ENCODE measurements at places on chromosomes 13 and 19.
A peak's percentile ranks its signal among the peaks of the same experiment; 100 is the strongest.

DNA sequence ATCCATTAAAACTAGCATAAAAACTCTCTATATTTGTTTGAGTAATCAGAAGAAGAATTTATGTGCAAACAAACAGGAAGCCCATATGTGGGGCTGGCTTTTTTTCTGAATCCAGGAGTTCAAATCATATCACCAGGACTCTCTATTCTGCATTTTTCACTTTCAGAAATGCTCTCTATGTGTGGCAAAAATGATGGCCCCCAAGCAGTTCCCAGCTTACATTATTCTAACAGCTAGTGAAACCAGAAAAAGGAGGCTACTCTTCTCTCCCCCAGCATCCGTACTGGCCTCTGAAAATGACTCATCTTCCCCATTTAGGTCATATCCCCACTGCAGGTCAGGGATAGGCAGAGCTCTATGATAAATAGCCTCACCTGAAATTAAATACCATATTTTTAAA lies 20.4 kb downstream of the RBM26 start:
- DNase-seq: no peak

- no peak for DNase-seq
Measured at GRCh38 chr13:100565286-100565685, 23.3 kb downstream of the GGACT start.

DNA sequence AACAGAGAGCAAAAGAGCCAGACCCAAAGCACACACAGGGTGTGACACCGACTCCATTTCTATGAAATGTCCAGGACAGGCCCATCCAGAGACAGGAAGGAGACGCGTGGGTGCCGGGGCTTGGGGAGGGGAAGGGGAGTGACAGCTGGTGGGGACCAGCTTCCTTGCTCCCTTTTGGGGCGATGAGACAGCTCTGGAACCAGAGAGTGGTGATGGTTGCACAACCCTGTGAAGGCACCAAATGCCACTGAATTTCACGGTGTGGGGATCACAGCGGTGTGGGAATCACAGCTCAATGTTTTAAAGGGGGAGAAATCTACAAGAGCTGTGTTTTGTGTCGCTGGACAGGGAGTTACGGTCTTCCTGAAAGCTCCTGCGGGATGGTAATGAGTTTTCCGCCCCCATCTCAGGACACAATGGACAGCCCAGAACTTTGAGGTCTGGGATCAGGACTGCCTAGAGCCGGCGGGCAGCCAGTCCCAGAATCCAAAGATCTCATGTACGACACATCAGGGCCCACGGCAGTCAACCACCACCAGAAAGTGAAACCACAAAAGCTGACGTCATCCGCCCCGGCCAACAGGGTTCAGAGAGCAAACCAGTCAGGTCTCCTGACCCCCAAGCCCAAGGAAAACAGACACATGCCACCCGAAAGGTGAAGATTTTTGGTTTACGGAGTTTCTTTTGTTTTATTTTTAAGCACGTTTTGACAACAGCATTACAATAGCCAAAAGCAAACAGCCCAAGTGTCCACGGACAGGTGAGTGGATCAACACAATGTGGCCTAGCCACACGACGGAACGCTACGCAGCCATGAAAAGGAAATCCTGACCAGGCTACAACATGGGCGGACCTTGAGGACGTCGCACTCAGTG lies 7.3 kb downstream of the SGTA start:
- peak; percentile 45 for DNase-seq

DNA sequence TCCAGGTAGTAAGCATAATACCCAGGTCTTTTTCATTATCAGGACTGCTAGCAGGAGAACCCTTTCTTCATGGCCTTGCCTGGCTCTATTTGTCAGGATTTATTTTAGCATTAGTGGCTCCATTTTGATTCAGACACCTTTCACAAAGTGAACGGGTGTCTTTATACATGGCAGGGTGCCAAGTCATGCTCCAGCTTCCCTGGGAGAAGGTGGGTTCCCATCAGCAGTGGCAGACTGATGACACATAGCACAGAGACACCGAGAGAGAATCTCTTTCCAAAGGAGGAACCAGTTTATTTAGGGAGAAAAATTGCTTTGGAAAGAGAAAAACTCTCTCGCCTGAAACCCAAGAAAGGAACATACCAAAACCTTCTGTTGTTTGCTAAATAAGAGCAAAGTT lies 135.3 kb upstream of the TMTC4 start:
- DNase-seq: no peak

DNA sequence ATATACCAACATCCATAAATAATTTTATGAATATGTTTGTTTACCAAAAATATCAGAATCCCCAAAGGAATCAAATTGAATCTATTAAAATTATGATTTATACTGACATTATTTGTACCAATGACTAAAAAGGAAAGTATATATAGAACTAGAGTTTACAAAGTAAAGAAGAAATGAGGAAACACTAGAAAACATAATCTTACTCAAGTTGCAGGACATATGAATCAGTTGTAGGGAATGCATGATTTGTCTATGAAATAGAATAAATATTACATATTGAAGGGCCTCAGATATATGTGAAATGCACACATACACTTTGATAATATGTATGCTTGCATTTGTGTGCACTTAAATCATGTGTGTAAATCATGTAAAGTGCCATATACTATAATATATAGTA lies 1466.4 kb downstream of the EFNB2 start:
- no peak for DNase-seq

DNA sequence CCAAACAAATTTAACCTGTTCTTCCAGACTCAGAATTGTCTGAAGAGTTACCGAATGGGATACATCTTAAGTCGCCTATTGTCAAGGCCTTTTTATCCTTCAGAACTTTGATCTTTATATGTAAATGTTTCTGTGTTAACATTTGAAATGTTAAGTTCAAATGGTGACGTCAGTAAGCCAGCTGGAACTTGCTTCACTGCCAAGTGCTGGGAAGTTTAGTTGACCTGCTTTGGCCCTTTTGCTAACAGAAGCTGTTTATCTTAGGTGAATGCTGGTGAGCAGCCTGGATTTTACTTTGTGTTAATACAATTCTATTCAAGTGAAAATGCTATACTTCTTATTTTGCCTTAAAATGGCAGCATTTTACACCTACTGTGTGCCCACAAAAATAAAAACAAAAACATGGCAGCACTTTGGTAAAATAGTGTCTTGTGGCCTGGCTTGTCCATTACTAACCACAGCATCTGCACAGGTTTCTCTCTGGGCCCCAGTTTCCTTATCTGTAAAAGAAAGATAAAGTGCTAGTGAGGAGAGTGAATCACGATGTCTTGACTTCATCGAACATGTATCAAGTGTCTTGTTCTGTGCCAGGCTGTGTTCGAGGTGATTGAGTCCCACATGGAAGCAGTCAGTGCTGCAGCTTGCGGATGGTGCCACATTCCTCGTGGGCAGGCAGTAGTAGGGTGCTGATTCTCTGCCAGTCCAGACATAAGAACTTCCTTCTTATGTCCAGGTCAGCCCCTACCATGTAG lies 2.2 kb downstream of the NAXD start:
- DNase-seq: peak; percentile 45

DNA sequence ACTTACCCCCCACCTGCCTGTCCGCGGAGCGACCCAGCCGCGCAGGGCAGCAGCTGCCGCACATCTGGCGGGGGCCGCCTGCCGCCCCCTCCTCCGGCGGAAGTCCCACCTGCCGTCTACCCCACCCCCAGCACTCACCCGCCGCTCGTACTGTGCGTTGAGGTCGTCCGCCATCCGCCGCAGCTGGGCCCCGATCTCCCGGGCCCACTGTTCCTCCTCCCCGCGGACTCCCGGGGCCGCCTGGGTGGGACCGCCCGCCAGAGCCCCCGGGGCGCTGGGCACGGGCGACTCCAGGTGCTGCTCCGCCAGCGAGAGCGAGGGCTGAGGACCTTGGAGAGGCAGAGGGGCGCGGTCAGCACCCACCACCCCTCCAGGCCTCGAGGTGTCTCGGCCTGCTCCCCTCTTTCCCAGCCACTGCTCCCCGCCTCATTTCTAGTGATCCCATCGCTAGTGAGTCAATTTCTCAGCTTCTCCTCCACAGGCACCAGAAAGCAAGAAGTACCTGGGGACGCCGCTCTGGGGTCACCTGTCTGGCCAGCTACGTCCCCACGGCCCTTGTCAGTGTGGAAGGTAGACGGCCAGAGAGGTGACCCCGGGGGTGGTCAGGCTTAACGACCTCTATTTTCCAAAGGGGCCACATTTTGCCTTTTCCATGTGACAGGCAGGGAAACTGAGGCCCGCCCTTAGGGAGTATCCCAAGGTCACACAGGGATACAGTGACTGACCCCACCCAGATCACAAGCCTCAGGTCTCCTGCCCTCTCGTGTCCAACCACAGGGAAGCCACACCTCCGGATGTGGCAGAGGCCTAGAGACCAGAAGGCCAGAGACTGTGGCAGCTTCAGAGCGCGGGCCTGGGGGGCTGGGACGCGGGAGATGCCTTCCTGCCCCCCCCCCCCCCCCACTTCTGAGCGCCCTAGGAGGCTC lies 4.3 kb downstream of the BBC3 start:
- DNase-seq: peak; percentile 75

- DNase-seq: no peak
Measured at GRCh38 chr13:97191142-97191541, 31.0 kb upstream of the MBNL2 start.

DNA sequence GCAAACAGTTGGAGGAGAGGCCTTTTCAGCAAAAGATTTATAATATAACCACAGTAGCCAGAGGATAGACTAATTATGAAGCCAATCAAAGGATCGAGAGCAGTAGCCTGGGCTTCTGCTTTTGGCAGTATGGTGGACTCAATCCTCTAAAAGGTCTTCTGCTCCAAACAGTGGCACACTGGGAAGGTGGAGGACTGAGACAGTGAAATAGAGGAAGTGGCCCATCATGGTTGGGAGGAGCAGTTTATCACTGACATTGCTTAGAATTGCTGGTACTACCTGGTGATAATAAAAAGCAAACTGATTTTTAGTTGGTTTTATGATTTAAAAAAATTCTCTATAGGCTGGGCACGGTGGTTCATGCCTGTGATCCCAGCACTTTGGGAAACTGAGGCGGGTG lies 20.9 kb upstream of the PLAUR start:
- no peak for DNase-seq

DNA sequence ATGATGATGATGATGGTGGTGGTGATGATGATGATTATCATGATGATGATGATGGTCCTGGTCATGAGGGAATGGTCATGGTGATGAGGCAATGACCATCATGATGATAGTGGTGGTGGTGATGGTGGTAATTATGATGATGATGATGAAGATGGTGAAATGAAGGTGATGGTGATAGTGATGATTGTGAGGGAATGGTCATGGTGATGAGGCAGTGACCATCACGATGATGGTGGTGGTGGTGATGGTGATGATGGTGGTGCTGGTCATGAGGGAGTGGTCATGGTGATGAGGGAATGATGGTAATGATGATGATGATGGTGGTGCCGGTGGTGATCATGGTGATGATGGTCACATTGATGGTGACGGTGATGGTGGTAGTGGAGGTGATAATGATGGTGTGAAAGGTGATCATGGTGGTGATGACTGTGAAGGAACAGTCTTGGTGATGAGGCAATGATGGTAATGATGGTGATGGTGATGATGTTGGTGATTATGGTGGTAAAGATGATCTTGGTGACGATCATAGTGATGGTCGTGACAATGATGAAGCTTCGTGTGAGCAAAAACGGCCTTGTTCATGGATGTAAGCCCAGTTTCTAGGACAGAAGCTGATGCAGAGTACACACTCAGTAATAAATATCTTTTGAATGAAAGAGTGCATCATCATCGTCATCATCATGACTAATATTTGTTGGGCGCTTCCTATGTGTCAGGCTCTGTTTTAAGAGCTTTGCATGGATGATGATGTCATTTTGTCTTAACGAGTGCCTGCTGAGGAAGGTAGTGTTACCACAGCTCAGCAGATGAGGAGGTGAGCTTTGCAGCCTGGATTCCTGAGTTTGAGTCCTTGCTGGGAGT lies 17.3 kb downstream of the SBK2 start:
- DNase-seq: no peak

GRCh38 chr19:50924586-50924985 lies 13.4 kb upstream of the KLK4 start:
- DNase-seq: no peak

GRCh38 chr19:57665261-57665806 lies 3.4 kb upstream of the ZSCAN4 start:
- no peak for DNase-seq

DNA sequence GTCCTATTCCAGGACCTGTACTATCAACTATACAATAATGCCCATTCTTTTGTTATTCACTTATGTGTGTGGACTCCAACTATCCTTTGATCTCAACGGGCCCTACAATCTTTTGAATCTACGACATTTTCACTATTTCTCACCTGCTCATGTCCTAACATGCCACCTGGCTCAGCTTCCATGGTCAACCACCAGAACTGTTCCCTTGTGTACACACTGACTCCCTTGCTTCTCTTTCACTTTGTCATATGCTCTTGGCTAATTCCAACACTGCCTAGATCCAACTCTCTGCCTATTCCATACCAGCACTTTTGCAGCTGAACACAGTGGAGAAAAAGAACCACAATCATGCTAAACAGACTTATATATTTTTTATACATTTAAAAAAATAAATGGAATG lies 53.1 kb downstream of the MICU2 start:
- no peak for DNase-seq

DNA sequence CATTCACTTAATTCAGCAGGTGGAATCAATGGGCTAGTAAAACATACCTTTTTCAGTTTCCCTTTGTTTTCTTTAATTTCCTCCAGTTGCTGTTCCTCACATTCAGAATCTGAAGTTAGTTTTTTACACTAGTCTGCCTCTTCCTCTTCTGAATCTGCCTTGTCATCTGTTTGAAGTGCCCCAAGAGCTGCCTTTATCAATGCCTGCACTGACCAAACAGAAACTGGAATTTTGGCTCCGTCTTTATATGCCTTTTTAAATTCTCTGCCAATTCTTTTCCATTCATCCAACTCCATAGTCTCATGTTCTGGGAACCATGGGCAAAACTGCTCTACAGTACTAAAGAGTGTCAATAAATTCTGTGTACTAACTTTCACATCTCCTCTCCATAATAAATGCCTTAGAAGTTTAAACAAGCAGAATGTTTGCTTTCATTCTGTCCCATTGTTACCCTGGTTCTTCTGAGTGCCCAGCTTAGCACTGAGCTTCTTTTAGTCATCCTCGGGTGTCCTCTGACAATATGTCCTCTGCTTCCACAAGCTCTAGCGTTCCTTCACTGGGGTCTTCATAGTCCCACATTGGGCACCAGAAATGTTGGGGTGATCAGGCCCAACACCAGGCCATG lies 154.2 kb downstream of the ZNF486 start:
- DNase-seq: no peak

Measured in uterus (tissue), 4 donors.